ENCODE measurements at places on chromosomes 13 and 19. TPM values are rescaled to one million over a fixed set of nuclear protein-coding genes. Genes with fewer than 3 reads are reported as not detected.
A peak's percentile ranks its signal among the peaks of the same experiment; 100 is the strongest.

DNA sequence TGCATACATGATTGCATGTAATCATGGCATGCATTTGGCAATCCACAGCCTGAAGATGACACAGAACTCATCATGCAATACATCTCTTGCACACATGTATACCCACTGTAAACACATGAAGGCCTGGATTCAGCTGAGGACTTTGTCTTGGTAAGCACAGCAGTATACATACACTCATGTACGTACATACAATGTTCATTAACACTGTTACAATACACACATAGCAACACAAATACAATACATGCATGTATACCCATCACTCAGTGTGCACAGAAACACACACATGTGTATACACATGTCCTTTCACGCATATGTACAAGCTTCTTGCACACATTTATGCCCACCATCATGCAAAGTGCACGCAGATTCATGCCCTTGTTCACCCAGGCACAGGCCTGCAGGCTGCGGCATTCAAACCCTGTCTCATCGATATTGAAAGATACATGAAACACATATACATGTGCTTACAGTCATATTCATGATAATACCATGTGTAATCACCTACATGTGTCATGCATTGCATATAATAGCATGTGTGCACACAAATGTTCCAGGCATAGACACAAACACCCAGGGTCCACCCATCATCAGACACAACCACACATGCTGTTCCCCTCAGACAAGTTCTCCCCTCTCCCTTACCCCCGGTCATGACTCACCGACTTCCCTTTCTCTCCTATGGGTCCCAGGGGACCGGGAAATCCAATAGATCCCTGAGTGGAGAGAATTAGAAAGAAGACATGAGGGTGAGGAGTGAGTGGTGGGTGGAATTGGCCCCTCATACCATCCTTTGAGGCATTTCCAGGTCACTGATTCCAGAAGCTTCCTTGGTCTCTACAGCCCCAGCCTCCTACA, 28.7 kb downstream of the COL5A3 start:
- DNase-seq, result no peak
- H3K4me1 ChIP-seq, result no peaks in the 10 kb centered on the region
- peaks cover 22% of the 10 kb centered on the region for H3K27me3 ChIP-seq
- no peak overlapping the region for H3K27ac ChIP-seq
- no peak overlapping the region for H3K4me3 ChIP-seq

- no peaks in the 10 kb centered on the region for H3K27me3 ChIP-seq
- H3K36me3 ChIP-seq, result no peaks in the 10 kb centered on the region
- H3K27ac ChIP-seq, result peak overlapping the region; percentile 99
- peaks cover 68% of the 10 kb centered on the region for H3K4me1 ChIP-seq
- peak; percentile 93 for DNase-seq
- H3K4me3 ChIP-seq, result peak overlapping the region; percentile 92
Measured at GRCh38 chr19:43755256-43755801, 567 bp upstream of the SMG9 start.

GRCh38 chr13:94776956-94777355, 64.6 kb upstream of the SOX21 start:
- no peak overlapping the region for H3K27ac ChIP-seq
- H3K36me3 ChIP-seq, result no peaks in the 10 kb centered on the region
- no peak overlapping the region for H3K4me3 ChIP-seq
- no peaks in the 10 kb centered on the region for H3K4me1 ChIP-seq

DNA sequence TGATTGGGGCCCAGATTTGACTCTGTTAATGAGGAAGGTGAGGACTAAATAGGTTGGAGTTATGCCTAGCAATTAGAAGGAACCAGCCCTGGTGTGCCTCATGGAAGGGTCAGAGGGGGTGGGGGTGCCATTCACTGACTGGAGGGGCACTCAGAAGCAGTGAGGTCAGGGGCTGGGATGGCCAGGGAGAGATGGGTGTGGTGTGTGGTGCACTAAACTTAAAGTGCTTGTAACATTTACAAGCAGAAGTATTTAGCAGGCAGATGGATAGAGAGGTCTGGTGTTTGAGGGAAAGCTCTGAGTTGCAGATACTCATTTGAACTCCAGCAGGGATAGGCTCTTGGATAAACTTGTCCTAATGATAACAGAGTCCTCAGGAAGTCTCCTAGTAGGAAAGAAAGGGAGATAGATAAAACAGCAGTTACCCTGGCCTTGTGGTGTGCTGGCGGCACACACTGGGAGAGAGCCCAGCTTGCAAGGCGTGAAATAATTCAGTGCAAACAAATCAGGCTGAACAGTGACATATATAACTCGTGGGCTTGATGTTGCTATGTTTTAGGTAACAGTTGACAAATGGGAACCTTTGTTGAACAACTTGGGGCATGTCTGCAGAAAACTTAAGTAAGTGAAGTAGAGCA, 20.0 kb upstream of the UPF3A start:
- no peaks in the 10 kb centered on the region for H3K4me1 ChIP-seq
- no peaks in the 10 kb centered on the region for H3K36me3 ChIP-seq
- H3K4me3 ChIP-seq, result no peak overlapping the region
- no peaks in the 10 kb centered on the region for H3K27me3 ChIP-seq
- H3K27ac ChIP-seq, result no peak overlapping the region
- DNase-seq, result no peak

- H3K27me3 ChIP-seq, result no peaks in the 10 kb centered on the region
- DNase-seq, result peak; percentile 82
- peak overlapping the region; percentile 86 for H3K27ac ChIP-seq
- H3K36me3 ChIP-seq, result no peaks in the 10 kb centered on the region
- peaks cover 82% of the 10 kb centered on the region for H3K4me1 ChIP-seq
- H3K4me3 ChIP-seq, result no peak overlapping the region
Measured at GRCh38 chr19:13053761-13054625, 48.7 kb downstream of the LYL1 start.

GRCh38 chr19:15108845-15109767, 1.9 kb downstream of the SYDE1 start:
- no peaks in the 10 kb centered on the region for H3K36me3 ChIP-seq
- DNase-seq, result no peak
- H3K4me3 ChIP-seq, result no peak overlapping the region
- no peaks in the 10 kb centered on the region for H3K27me3 ChIP-seq

DNA sequence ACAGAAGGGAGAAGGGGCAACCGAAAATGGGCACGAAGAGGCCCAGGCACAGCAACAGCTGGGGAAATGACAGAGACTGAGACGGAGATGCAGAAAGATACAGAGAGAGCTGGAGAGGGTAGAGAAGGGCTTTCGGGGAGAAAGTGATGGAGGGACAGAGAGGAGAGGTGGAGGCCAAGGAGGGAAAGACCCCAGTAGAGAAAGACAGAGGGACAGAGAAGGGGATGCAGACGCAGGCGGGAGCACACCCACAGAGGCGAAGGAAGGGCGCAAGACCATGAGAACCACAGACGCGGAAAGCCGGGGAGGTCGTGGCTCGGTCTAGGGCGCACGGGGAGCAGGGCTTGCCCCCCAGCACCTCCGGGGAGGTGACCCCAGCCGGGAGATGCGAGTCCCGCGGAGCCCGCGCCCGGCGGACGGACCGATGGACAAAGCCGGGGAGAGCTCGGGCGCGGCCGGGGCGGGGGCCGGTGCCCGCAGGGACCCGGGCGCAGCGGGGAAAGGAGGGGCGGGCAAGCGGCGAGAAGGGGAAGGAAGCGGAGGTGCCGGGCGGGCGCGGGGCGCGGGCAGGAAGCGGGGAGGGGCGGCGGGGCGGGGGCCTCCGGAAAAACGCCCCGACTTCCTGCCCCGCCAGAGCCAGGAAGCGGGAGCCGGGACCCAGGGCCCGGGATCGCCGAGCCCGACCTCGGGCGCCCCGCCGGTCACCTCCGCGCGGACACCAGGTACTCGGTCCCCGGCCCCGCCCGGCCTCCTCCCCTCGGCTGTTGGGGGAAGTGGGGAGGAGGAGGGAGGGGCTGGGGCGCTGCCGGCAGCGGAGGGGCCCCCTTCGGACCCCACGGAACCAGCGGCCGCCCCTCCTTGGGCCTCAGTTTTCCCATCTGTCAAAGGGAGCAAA, at the start of gene ARHGEF1:
Gene ARHGEF1 (plus strand): TSS at position 617 of the 895 bp plus-strand sequence. CDS start 4,899 bp downstream, outside the sequence.
- H3K4me3 ChIP-seq, result peak within 1 kb of the TSS; percentile 98
- peak within 1 kb of the TSS; percentile 94 for H3K27ac ChIP-seq
- H3K4me1 ChIP-seq, result peaks cover 63% of the 10 kb centered on the region
- H3K27me3 ChIP-seq, result no peaks in the 10 kb centered on the region

DNA sequence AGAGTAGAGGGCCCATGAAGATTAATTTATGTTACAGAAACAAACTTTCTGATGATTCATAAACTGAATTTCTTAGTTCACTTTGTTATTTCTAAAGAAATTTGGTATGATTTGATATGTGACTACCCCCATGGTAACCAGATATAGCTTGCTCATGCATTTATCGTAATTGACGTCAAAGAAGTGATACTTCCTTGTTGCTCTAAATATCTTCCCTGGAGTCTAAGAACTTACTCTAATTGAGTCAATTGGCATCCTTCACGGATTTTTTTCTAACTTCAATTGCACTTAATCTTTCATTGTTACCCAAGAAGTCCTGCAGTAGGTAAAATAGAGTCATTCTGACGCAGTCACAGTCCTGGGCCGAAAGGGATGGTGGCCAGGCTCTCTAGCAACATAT, 240.9 kb downstream of the GPC5 start:
- H3K4me3 ChIP-seq, result no peak overlapping the region
- DNase-seq, result no peak
- no peaks in the 10 kb centered on the region for H3K36me3 ChIP-seq
- no peaks in the 10 kb centered on the region for H3K4me1 ChIP-seq
- H3K27me3 ChIP-seq, result no peaks in the 10 kb centered on the region
- H3K27ac ChIP-seq, result no peak overlapping the region

GRCh38 chr13:29664591-29664990, 69.1 kb upstream of the SLC7A1 start:
- DNase-seq, result no peak
- no peaks in the 10 kb centered on the region for H3K4me1 ChIP-seq
- no peak overlapping the region for H3K27ac ChIP-seq
- no peaks in the 10 kb centered on the region for H3K36me3 ChIP-seq

DNA sequence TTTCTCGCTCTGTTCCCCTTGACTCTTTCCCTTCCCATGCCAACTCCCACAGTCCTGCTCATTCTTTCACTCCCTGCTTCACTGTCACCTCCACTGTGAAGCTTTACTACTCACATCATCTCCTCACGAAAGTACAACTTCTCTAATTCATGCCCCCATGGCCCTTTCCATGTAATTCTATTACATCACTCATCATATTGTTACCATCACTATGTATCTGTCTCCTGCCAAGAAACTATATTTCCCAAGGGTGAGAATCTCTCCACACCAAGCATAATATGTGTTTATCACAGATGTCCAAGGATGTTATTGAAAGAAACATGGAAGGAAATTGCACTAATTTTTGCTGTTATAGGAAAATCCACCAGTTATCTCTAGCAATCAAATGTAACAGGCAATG, 37.2 kb upstream of the LRCH1 start:
- DNase-seq, result no peak
- H3K4me3 ChIP-seq, result no peak overlapping the region
- no peak overlapping the region for H3K27ac ChIP-seq

DNA sequence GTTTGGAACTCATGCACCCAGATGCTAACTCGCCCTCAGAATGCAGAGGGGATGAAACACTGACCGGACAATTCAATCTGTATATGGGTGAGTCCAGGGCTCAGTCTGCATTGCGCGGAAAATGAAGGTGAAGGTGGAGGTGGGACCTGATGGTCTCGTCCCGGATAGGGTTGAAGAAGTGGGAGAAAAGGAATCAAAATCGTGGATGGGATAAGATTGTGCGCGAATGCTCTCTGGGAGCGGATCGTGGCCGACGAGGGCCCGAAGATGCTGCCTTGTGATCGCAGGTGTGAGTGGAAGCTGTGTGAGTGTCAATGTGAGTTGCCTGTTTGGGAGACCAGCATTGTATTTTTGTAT, 594 bp upstream of the ZNF850 start:
- no peaks in the 10 kb centered on the region for H3K27me3 ChIP-seq
- H3K4me3 ChIP-seq, result peak overlapping the region; percentile 84

GRCh38 chr13:20395061-20395916, 130.4 kb downstream of the CRYL1 start:
- no peaks in the 10 kb centered on the region for H3K36me3 ChIP-seq
- H3K4me3 ChIP-seq, result no peak overlapping the region
- no peak for DNase-seq
- H3K4me1 ChIP-seq, result no peaks in the 10 kb centered on the region

GRCh38 chr13:106752584-106753170, 184.7 kb upstream of the ARGLU1 start:
- no peak for DNase-seq
- H3K4me1 ChIP-seq, result no peaks in the 10 kb centered on the region
- H3K27ac ChIP-seq, result no peak overlapping the region
- no peak overlapping the region for H3K4me3 ChIP-seq

- no peak for DNase-seq
- H3K4me3 ChIP-seq, result no peak overlapping the region
- H3K27me3 ChIP-seq, result no peaks in the 10 kb centered on the region
- H3K36me3 ChIP-seq, result no peaks in the 10 kb centered on the region
- no peaks in the 10 kb centered on the region for H3K4me1 ChIP-seq
- no peak overlapping the region for H3K27ac ChIP-seq
Measured at GRCh38 chr13:75217949-75218348, 264.0 kb downstream of the TBC1D4 start.

- no peaks in the 10 kb centered on the region for H3K27me3 ChIP-seq
- no peaks in the 10 kb centered on the region for H3K4me1 ChIP-seq
- peak overlapping the region; percentile 23 for H3K27ac ChIP-seq
- H3K36me3 ChIP-seq, result no peaks in the 10 kb centered on the region
- no peak overlapping the region for H3K4me3 ChIP-seq
- DNase-seq, result no peak
Measured at GRCh38 chr19:7267792-7268704, 26.2 kb downstream of the INSR start.

- H3K36me3 ChIP-seq, result peaks cover 97% of the 10 kb centered on the region
- H3K27me3 ChIP-seq, result no peaks in the 10 kb centered on the region
- DNase-seq, result no peak
- peak overlapping the region; percentile 95 for H3K27ac ChIP-seq
- H3K4me1 ChIP-seq, result peaks cover 95% of the 10 kb centered on the region
- H3K4me3 ChIP-seq, result no peak overlapping the region
Measured at GRCh38 chr19:8486661-8487136, 15.7 kb downstream of the PRAM1 start.

DNA sequence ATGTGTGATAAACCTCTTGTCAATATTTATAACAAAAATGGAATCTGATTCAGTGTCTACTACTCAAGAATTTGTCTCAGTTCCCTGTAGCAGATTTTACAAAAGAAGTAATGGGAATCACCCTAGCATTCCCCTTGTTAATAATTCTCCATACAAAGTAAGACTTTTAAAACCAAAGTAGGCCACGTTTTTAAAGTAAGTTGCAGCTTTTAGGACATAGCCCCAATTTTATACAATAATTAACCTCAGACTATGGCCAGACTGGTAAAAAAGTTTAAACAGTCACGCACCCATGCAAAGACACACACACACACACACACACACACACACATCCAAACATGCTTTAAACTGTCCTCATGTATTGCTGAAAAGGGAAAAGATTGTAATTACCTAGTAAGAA, 589.9 kb downstream of the PCDH9 start:
- H3K4me3 ChIP-seq, result no peak overlapping the region
- H3K27me3 ChIP-seq, result no peaks in the 10 kb centered on the region
- H3K36me3 ChIP-seq, result no peaks in the 10 kb centered on the region
- no peaks in the 10 kb centered on the region for H3K4me1 ChIP-seq

The ZNF570 gene
- 4.8 TPM for total RNA-seq

The ZSCAN4 gene
- total RNA-seq, result 0.21 TPM

The FFAR2 gene
- 0.85 TPM for total RNA-seq

The PRRG2 gene
- total RNA-seq, result 7.6 TPM

The ZNF486 gene
- total RNA-seq, result 6.4 TPM

Measured in left lung (tissue), 14 donors.